Osteoblast (primary cell): ENCODE measurements at places on chromosomes 2 and 18.

DNA sequence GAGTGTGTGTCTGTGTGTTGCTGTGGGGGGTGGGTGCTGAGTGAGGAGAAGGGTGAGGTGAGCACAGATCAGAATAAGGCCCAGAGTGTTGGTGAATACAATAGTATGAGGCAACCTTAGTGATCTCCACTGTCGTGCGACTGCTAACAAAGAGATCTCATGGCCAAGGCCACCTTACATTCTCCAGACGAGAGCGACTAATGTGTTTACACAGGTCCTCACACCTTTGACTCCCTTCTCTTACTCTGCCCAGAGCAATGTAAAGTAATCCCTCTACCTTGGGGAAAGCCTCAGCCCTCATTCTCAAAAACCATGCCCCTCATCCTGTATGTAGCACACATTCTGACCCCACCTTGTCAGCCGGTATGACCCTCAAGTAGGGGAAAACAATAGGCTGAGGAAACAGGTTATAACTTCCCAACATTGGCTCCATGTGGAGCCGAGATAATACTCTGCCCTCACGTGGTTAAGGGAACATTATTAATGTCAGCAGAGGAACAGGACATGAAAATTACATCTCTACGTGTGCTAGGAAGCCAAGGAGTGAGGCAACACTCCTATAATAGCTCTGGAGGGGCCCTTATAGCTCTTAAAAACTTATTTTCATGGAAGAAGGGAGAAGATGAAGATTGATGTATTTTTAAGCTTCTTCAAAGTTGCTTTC is 323.0 kb upstream of the NT5C1B start:
- DNase-seq: no peak

DNA sequence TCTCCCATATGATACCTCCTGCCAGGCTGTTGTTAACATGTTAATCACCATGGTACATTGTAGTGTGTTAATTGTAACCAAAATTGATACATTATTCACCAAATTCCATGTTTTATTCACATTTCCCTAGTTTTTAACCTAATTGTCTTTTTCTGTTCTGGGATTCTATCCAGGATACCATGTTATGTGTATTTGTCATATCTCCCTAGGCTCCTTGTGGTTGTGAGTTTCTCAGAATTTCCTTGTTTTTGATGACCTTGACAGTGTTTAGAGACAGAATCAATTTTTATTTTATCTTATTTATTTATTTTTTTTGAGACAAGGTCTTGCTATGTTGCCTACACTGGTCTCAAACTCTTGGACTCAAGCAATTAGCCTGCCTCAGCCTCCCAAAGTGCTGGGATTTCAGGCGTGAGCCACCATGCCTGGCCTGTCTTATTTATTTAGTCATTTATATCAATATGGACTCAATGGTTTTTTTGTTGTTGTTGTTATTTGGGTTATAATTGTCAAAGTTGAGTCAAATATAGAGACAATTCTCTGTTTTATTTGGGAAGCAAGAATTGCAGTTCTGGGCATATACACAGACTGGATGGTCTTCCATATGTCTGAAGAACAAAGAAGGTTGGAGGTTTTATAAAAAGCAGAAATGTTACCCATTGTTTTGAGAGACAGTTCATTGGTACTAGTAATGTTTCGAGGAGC is 42.6 kb downstream of the INPP4A start:
- DNase-seq: no peak

DNA sequence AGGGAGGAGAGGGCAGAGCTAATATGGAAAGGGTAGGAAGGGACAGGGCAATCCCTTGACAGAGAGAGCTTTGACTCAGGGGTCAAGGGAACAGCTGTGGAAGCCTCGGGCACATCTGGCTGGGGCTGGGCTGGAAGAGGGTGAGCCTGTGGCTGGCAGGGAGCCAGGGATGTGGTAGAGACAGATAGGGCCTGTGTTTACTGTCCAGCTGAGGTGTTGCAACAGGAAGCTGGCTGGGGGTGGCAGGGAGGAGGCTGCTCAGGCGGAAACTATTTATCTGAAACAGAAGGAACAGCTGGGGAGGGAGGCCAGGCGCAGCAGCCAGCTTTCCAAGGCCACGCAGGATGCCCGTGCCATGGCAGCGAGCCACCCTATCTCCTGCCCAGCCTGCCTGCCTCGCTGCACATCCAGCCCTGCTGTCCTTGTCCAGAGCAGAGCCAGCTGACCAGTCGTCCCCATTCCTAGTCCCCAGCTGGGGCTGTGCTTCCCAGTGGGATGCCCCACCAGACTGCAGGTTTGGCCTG is 264.7 kb downstream of the CYP26B1 start:
- DNase-seq: peak; percentile 89

DNA sequence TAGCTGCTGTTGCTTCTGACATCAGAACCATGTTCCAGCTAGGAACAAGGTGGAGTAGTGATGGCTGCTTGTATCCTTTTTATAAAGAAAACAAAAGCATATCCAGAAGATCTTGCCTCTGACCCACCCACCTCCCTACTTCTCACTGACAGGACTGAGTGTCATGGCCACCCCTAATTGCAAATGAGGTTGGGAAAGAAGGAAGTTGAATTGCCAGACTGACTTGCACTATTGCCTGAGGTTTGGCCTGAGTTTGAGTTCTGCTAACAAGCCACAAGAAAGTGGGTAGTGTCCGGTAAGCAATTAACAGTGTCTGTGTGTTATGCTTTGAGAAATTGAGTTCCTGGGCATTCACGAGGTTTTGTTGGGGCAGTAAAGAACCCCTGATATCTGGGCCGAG is 22.8 kb downstream of the SGPP2 start:
- no peak for DNase-seq

DNA sequence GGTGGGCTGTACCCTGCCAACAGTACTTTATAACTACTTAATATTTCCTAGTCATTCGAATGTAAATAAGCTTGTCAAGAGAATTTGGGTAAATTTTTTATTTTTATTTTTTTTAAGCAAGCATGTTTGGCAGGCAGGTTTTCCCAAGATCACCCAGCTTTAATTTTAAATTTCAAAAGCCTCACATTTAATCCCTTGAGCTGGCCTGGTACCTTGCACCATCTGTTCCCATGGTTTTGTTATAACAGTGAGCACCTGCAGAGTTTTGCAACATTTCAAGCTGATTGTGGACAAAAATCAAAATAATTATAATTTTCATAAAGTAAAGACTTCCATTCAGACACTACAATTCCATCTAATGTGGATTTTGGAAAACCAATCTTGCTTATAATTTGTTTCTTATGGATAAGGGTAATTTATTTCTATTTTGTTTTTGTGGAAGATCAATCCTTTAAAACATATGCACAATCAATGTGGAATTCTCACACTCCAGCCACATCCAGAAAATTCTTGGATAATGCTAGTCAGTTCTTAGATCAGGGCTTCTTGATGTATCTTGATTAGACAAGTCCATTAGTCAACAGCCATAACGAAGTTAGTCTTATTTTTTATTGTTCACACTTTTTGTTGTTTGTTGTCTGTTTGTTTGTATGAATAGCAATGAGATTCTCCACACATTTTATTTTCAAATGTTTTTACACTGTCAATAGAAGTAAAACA is 689.3 kb downstream of the NR4A2 start:
- no peak for DNase-seq

DNA sequence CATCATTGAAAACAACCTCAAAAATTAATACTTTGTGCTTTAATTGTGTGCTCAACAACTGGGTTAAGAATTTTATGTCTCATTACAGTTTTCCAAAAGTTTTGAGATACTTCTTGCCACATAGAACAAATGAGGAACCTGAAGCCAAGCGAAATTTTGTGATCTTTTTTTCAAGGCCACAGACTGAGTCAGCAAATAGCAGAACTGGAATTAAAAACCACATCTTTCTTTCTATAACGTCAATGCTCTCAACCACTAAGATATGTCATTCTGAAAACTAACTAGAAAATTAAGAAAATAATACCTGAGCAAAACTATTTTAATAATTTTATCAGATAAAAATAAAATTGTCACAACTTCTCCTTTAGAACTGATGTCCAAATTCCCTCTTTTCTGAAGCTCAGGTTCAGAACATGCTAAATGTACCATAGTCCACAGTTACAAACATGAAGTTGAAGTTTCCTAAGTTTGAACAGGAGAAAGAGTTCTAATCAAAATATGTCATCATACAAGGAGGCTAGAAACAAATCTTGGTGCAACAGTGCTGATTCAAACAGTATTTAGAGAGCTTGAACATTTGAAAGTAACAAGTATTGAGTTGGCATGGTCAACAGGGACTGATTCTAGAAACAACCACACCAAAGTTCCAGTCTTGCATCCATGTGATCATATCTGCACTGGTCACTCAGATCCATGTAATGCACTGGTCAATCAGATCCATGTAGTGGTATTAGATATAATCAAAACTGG is 27.6 kb upstream of the CALCRL start:
- DNase-seq: no peak

DNA sequence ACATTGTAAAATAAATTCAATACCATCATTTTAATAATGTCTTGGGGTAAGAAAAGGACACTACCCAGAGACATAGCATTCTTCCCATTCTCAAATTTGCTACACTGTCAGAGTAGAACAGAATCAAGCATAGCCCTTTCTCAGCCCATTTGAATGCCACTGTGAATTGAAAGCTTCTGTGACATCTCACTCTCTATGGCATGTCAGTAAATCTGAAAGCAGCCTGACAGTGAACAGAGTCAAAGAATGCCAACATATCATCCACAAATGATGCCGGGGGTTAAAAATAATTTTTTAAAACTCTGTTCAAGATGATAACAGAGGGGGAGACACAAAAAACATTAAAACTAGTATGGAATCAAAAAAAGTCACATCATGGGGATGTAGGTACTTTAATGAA is 17.6 kb downstream of the SUCLG1 start:
- no peak for DNase-seq

DNA sequence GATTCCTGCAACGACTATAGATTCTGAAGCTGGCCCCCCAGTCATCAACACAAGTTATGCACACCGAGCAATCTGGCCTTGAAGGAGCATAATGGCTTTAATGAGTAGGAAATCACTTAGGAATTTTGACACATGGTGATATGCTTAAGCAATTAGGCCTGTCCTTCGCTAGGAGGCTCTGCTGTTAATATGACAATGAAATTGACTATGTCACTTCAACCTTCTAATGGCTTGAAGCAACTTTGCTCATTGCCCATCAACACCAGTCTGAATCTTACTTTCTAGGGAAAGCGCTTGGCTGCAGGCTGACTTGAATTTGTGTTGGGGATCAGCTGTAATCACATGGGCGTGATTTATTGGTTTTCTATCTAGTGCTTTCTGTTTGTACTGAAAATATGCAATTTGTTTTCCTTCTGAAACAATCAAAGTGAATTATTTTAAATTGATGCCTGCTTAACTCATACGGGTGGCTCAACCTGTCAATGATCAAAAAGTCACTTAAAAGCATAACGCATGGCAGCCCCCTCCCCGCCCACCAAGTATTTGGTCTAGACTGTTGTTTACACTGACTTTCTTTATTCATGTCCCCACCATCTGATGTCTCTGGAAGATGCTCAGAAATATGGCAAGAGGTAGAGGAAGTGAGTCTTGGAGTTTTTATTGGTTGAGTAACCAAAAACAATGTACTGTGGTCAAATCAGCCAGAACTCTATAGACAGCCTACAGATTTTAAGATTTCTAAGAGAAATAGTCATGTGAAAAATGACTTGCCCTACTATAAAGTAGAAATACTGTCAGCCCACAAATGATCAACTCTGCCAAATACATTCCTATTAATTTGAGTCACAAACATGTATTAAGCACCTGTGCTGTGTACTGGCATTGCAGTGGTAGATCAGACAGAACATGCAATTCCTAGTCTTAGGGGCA is 344.9 kb downstream of the RBM43 start:
- no peak for DNase-seq

DNA sequence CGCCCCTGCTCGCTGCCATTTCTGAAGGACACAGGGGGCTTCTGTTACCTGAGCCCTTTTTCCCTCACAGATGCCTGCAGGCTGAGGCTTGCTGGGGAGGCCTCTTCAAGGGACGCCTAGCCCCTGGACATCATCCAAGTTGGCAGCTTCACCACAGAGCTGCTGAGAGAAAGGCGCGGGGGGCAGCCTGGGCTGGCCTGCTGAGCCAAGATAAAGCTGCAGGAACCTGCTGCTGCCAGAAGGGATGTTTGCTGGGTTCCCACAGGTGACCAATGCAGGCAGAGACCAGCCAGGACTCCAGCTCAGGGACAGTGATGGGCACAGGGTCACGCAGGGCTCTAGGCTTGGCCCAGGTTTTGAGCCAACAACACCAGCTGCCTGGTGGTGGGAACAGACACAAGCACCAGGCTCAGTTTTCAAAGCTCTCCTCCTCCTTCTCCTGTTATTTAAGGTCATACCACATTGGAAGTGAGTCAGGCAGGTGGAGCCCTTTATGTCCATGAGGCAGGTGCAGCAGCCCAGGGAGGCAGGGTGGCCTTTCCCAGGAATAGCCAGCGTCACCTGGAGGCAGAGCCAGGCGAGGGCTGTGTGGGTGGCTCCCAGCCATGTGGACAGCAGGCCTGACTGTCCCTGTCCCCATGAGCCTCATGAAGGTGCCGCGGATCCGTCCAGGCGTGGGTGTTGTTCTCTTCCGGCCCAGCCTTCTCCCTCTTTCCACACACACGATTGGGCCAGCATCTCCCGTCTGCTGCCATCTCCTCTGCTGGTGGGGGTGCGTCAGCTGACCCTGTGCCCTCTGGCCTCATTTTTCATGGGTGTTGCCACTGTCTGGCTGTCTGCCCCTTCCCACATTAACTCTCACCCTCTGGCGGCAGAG is 515.5 kb upstream of the MYT1L start:
- DNase-seq: no peak

GRCh38 chr2:207513551-207514257 is 16.1 kb upstream of the CREB1 start:
- DNase-seq: peak; percentile 73

- DNase-seq: peak; percentile 48
These were observed 48.5 kb downstream of the SERPINB7 start for GRCh38 chr18:63823516-63824219.

DNA sequence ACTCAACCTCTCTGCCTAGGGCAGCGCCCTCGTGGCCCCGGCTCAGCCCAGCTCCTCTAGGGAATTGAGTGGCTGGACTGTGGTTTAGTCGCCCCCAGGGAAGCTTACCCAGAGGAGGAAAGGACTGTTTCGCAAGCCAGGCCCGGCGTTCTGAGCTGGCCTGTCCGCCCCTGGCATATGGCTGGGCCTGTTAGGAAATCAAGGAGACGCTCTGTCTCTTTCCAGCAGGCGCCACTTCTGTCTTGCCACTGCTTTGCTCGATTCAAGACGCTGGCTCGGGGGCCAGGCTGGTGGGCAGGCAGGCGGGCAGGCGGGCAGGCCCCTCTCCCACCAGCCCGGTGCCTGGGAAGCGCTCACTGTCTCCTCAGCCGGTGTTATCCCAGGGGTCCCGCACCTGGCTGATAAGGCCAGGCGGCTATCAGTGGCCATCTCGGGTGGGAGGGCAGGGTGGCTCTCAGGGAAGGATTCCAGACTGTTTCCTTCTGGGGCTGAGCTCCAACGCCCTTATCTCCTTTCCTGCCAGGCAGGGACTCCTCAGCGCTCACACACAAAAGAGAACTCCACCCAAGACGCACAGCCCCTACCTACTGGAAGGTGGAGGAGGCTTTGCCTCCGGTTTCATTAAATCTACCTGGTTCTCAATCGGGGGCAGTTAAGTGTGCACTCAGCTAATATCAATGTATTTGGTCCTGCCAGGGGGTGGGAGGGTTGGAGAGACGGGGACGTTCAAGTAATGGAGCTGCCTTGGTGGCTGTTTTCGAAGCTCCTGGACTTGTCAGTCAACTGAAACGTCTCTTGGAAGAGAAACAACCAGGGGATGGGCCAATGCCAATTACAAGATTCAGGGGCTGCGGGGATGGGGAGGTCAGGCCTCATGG is 109.1 kb downstream of the SMAD7 start:
- DNase-seq: peak; percentile 95
